ENCODE measurements at places on chromosomes 1 and 21.

GRCh38 chr21:36825658-36826057, 126.7 kb downstream of the SIM2 start:
- no peak for DNase-seq

DNA sequence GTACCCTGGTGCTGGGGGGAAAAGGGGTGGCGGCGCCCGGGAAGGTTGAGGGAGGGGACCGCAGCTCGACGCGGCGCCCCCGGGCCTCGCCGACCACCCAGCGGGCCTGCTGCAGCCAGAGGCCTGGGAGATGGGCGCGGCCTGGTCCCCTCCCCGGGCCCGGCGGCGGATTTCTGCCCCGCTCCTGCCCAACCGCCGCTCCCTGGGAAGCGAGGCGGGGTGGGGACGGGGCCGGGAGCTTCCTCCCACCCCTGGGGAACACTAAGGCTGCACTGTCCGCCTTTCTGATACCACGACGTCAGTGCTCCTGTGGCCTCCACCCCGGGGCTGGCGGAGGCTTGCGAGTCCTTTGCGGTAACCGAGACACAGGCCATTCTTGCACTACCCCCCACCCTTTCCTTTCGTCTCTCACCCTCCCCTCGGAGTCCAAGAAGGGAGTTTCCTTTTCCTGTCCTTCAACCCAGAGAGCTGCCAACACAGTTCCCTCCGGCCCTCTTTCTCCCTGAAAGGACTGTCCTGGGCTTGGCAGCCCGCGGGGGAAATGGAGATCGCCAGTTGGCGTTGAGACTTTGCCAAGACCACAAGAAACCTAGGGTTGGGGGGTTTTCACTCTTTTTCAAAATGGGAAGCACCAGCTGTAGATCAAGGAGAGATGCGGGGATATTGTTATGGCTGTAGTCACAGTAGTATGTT, 742 bp downstream of the SH3GLB1 start:
- DNase-seq, result peak; percentile 47

DNA sequence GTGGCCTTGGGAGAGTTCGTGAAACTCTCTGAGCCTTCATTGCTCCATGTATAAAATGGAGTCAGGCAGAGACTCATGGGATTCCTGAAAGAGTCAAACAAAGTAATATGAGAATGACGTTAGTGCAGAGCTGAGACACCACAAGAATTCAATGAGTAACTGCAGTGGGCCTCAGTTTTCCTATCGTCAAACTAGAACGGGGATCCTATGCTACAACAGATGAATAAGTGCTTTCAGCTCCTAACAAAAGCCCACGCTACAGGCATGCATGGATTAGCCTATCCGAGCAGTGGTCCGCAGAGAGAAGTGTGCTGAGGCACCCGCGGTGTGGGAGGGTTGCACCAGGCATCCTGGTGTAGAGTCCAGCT, 124.7 kb downstream of the SYF2 start:
- DNase-seq, result no peak

- DNase-seq, result no peak
Observed at GRCh38 chr1:101748077-101748476, 248.6 kb downstream of the OLFM3 start.

Measured in CD8-positive, alpha-beta T cell (primary cell).